Cerebellum (tissue), 4 donors: ENCODE measurements at places on chromosomes 11 and 22. TPM values are rescaled to one million over a fixed set of nuclear protein-coding genes. Genes with fewer than 3 reads are reported as not detected.

The F2 gene
- 0.18 TPM for total RNA-seq

The KMT2A gene
- total RNA-seq: 111 TPM

The PICALM gene
- 440 TPM for total RNA-seq

The C22orf23 gene
- total RNA-seq: 1.4 TPM

The FAR1 gene
- total RNA-seq: 106 TPM

The TSPAN32 gene
- total RNA-seq: 0.27 TPM

The BSX gene
- not detected for total RNA-seq

The VSTM5 gene
- total RNA-seq: 3.7 TPM
